ENCODE measurements at places on chromosomes 11 and 22.

GRCh38 chr11:84372381-84372950 lies 1086.3 kb upstream of the CCDC90B start:
- no peak for DNase-seq

- DNase-seq = no peak
These were observed 106.3 kb downstream of the ATXN10 start for GRCh38 chr22:45777852-45778375.

DNA sequence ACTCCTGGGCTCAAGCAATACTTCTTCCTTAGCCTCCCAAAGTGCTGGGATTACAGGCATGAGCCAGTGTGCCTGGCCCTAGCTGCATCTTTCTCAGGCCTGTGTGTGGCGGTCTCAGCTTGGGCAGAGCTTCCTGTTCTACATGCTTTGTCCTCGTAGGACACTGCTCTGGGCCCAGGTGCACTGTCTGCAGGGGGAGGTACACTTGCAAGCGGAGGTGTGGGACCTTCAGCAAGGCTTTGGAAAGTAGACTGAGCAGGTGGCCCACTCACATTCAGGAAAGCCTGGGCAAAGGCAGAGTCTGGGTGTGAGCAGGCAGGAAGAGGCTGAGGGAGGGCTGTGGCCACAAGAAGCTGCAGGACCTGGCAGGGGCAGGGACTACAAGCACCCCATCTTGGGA lies 33.6 kb upstream of the SUSD2 start:
- DNase-seq = no peak

- peak; percentile 8 for DNase-seq
These were observed 6.1 kb downstream of the FADS3 start for GRCh38 chr11:61885166-61885778.

DNA sequence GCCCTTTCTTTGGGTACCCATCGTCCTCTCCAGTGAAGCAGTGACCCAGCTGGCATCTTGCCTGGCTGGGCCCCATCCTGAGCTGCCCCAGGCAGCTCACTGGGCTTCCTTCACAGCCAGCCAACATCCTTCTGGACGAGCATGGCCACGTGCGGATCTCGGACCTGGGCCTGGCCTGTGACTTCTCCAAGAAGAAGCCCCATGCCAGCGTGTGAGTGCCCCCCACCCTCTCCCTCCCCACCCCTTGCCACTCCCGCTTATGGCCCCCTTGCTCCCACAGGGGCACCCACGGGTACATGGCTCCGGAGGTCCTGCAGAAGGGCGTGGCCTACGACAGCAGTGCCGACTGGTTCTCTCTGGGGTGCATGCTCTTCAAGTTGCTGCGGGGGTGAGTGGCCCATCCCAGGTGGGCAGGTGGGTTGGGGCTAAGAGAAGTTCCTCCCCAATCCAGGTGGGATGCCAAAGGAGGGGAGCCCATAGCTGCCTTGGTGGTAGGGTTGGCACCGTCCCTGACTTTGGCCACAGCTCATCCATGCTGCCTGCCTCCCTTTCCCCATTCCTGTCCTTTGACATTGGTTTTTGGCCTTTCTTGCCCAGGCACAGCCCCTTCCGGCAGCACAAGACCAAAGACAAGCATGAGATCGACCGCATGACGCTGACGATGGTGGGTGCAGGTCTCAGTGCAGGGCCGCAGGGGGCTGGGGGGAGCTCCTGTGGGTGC lies 6.8 kb upstream of the ANKRD13D start:
- DNase-seq = no peak

DNA sequence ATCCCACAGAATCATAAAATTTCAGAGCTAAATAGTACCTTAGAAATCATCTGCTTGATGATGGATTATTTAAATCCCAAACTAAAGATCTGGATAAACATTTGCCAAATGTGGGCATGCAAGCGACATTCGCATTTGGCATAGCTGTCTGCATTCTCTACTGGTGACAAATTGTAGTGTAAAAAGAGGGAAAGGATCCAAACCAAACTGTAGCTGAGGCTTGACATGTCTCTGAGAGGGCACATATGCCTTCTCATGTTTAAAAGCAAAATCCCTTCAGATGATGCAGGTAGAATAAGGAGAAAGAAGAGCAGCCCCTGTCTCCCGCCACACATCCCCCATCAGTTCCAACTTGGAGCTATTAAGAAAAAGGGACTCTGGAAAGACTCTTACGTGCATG lies 257.5 kb upstream of the MTNR1B start:
- no peak for DNase-seq

GRCh38 chr11:47378010-47378835 lies at the start of gene SPI1:
SPI1 (minus strand) TSS chr11:47378547; CDS start chr11:47378353, 194 bp downstream.
- DNase-seq = no peak

- no peak for DNase-seq
These were observed 5.9 kb upstream of the RAC2 start for GRCh38 chr22:37249986-37250385.

Measured in NCI-H1105 treated with DMSO at 0.1 percent for 48 hours (cell line).